ENCODE measurements at places on chromosomes 5 and 9.

DNA sequence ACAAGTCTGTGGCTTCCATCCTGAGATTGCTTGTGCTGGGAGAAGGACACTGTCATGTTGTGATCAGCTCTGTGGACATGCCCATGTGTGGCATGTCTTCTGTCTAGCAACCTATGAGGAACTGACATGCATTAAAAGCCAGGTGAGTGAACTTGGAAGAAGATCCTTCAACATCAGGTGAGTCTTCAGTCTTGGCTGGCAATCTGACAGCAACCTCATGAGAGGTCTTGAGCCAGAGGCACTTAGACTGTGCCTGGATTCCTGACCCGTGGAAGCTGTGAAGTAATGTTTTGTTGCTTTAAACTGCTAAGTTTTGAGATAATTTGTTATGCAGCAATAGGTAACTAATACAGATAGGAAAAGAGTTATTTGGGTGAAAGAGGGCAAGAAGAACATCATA, 6.8 kb upstream of the TCERG1 start:
- DNase-seq: no peak

DNA sequence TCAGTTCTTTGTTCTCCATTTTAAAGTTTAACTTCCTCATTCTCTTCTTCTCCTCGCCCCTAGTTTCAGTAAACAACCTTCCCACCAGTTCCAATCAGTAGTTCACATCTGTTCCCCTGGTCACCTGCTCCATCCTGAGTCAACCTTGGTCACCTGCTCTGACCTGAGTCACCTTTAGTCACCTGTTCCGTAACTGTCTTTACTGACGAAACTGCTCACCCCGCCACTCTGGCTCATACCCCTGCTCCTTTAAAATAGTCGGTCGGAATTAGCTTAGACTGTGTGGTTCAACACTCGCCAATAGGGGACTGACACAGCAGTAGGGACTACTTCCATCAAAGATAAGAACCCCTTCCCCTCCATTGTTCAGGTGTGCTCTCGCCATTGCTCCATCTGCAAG, 76.3 kb upstream of the GPBP1 start:
- DNase-seq: no peak

- DNase-seq: no peak
These were observed 6.1 kb upstream of the UBLCP1 start for GRCh38 chr5:159257007-159257406.

DNA sequence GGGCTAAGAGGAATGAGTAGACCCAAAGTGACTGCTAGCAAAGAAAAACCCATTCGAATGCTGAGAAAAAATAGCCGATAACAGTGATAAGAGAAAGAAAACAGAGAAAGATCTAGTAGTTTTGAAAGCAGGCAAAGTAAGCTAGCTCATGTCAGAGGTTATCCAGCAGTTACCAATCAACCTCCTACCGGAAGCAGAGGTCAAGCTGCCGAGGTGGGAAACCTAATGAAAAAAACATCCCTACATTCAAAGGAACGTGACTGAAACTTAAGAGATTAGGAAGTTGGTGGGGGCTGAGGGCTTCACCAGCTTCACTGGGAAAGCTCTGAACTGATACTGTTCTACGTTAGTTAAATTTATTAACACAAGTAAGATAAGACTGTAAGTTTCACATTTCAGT, 32.6 kb downstream of the SSBP2 start:
- no peak for DNase-seq

GRCh38 chr9:115850548-115851304, 302.9 kb upstream of the PAPPA start:
- DNase-seq: no peak

GRCh38 chr5:175025077-175025476, 300.7 kb downstream of the MSX2 start:
- no peak for DNase-seq

GRCh38 chr9:36007316-36007708, 29.4 kb upstream of the RECK start:
- no peak for DNase-seq

DNA sequence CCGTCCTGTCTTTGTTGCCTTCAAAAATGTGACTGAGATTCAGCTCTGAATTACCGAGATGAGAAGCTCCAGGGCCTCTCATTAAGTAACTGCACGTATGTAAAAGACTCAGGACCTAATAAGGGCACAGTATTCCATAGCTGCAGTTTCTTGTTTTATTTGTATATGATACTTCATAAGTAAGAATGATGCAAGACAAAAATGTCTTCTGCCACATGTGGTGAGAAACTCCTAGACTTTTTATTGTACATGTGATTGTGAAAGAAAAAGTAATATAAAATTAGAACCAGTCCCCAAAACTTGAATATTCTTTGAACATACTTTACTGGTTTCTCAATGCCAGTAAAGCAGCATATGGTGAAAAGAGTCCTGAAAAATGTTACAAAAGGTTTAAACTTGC, 110.1 kb upstream of the OTULINL start:
- no peak for DNase-seq

DNA sequence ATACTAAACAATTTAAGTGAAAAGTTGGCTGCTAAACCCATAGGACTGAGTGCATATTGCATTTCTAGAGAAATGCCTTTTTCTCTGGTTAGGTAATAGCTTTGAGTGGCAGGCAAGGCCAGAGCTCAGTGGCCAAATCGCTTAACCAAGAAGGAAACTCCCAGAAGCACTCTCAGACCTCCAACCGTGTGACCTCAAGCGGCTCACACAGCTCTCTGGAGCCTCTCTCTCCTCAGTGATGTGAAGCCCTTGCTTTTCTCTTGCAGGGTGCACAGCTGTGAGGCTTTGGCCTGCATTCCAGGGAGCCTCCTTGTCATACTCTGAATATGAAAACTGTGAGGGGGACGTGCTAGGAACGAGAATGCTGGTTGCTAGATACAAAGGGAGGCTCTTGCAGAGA, 106.7 kb downstream of the INSYN2B start:
- no peak for DNase-seq

GRCh38 chr9:33480106-33480505, 6.4 kb upstream of the NOL6 start:
- no peak for DNase-seq

- DNase-seq: no peak
These were observed 23.4 kb upstream of the GLRA1 start for GRCh38 chr5:151947931-151948608.

GRCh38 chr5:76958991-76959767, 6.3 kb downstream of the CRHBP start:
- DNase-seq: no peak

DNA sequence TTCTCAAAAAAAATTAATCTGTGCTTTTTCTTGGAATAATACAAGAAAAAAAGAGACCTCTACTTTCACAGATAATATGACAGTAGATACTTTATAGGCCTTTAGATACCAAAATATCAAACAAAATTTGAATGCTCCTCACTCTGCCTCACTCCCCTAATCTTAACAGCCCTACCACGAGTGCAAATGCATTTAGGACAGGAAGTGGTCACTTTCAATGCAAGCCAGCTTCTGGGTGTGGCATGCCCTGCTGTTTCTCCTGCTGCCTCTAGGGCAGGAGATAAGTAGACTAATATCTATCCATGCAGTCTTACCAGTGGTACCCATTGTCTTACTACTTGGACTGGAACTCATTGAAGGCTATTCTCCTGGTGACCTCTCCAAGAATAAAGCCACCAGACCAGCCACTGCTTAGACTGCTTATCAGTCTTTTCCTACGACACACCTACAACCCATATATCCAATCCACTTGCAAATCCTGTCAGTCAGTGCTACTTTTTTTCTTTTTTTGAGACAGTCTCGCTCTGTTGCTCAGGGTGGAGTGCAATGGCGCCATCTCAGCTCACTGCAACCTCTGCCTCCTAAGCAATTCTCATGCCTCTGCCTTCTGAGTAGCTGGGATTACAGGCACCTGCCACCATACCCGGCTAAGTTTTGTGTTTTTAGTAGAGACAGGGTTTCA, 23.0 kb downstream of the FRRS1L start:
- DNase-seq: no peak
